ENCODE measurements at places on chromosomes 6 and 20.

DNA sequence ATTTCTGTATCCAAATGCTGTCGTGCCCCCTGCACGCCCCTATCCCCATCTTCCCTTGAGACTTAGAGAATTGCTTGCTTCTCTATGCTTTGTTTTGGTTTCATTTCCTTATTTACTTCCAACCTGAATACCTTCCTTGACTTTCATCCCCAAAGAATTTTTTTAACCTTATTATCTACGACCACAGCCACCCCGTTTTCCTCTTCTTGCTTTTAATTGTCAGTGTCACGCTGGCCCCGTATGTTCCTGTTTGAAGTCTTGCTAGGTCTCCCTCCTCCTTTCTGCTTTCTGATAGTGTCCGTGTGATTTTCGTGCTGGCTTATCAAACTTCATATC is 40.1 kb downstream of the RNF217 start:
- no peak for DNase-seq

DNA sequence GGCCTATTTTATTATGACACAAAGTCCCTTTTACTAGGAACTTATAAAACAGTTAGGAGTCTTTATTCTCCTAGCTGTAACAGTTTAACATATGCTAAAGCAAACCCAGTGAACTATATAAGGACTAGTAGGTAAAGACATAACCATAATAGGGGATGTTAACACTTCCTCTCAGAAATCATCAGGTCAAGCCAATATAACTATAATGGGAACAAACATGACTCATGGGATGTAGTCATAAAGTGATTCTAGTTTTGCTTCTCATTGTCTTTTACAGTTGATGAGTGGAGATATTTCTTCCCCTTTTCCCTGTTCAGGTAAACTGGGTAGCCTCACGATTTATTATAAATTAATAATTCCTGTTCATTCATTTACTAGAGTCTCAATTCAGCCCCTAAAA is 9.7 kb downstream of the PTCHD4 start:
- DNase-seq: no peak

DNA sequence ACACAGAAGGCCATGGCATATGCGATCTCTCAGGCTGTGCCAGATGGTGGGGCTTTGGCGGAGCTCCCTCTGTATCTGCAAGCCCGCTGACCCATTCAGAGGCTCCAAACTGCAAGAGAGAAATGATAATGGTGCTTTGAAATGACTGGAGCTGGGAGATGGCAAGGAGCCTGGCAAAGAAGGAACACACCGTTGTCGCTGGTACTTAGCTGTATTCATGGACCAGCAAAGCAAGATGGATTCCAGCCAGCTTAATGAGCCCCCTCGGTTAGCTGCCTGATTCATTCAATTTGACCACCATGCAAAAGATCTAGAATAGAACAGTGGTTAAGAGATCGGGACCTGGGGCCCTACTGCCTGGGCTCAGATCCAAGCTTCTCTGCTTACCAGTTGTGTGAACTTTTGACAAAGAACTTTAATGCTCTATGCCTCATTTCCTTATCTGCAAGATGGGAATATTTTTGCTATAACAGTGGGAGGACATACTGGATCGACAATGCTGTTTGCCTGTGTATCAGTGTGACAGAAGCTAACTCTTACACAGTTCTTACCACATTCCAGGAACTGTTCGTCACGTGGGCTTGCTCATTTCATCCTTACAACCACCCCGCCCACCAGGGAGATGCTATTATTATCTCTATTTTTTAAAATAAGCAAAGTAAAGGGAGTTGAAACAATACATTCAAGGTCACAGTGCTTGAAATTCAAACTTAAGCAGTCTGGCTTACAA is 317.8 kb upstream of the SULF2 start:
- DNase-seq: no peak

- no peak for DNase-seq
These were observed 76.7 kb downstream of the PSMB1 start for GRCh38 chr6:170476360-170476759.

GRCh38 chr6:100121854-100122609 is 128.0 kb upstream of the MCHR2 start:
- DNase-seq: no peak

- DNase-seq: no peak
These were observed 167.5 kb upstream of the PLCB4 start for GRCh38 chr20:8901237-8902025.

- no peak for DNase-seq
These were observed 16.9 kb downstream of the GPR31 start for GRCh38 chr6:167140589-167141474.

GRCh38 chr20:1388741-1389483 is 3.9 kb downstream of the FKBP1A start:
- DNase-seq: peak; percentile 38

DNA sequence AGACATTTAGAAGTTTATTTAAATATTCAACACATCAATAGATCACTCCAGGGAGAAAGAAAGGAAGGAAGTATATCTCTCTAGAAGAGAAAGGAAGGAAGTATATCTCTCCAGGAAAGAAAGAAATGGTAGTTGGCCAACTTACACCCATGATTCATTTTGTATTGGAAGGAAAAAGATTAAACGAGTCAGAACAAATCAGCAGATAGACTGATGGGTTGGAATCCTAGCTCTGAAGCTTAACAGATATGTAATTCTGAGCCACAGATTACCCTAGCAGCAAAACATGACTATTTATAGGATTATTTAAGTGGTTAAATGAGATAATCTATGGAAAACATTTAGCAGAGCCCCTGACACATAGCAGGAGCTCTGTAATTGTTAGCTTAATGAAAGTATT is 27.1 kb downstream of the COL12A1 start:
- no peak for DNase-seq

GRCh38 chr20:12883507-12883885 is 125.3 kb upstream of the SPTLC3 start:
- no peak for DNase-seq

Measured in CD4-positive, alpha-beta T cell treated with Interleukin-6 at 100 ng/mL for 8 hours (primary cell).